Fibroblast of skin of back (primary cell): ENCODE measurements at places on chromosomes 3 and 15.

GRCh38 chr15:60708684-60709083, 229.7 kb upstream of the ICE2 start:
- DNase-seq: peak; percentile 39

DNA sequence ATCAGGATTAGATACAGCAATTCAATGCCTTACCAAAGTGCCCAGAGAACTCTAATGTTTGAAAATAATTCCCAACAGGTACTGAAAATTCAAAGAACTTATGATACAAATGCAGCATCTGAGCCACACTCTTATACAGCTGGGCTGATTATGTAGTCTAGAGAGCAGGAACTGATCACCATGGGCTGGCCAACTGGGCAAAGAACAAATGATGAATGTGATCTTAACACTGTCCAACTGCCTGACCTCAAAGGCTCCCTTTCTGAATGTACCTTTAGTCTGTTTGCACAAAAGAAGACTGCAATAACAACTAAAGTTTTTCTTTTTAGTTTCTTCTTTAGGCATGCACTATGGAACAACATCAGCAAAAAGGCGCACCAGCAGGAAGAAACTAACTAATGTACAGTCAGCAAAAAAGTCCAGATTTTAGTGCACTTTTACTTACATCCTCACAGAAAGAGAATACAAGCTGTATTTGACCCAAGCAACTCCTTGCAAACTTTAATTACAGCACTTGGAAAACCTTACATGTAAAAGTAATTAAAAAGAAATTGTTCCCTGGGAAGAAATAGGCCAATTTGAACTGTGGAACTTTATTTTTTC, 1095.1 kb downstream of the IGSF11 start:
- DNase-seq: no peak

DNA sequence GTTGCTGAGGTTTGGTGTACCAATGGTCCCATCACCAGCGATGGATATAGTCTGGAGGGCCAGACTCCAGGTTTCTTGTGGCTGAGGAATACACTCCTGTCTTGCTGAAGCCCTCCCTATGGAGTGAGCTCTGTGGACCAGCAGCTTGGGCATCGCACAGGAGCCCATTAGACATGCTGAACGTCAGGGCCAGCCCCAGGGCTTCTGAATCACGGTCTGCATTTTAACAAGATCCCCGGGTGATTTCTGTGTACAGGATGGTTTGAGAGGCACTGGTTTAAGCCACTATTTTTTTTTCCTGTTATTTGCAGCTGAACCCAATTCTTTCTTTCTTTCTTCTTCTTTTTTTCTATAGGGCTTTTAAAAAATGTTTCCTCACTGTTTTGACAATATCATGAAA, 69.5 kb upstream of the XCR1 start:
- DNase-seq: no peak

- DNase-seq: peak; percentile 54
These were observed 101.9 kb upstream of the ROBO1 start for GRCh38 chr3:79869461-79870312.

DNA sequence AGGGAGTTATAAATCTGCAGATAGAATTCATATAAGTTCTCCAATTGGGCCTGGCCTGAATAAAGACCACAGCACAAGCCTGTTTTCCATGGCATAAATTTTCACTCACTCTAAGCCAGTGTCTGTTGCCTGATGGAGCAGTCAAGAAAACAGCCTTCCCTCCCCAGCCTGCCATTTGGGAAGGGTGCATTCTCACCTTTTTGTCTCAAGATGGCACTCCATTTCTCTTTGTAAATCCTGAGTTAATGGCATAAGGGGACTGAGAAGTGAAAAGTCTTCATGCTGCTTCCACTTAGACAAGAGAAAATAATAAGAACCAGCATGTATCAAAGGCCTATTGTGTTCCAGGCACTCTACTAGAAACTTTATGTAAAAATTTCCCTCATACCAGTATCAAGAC, 115.6 kb upstream of the MANF start:
- peak; percentile 24 for DNase-seq

DNA sequence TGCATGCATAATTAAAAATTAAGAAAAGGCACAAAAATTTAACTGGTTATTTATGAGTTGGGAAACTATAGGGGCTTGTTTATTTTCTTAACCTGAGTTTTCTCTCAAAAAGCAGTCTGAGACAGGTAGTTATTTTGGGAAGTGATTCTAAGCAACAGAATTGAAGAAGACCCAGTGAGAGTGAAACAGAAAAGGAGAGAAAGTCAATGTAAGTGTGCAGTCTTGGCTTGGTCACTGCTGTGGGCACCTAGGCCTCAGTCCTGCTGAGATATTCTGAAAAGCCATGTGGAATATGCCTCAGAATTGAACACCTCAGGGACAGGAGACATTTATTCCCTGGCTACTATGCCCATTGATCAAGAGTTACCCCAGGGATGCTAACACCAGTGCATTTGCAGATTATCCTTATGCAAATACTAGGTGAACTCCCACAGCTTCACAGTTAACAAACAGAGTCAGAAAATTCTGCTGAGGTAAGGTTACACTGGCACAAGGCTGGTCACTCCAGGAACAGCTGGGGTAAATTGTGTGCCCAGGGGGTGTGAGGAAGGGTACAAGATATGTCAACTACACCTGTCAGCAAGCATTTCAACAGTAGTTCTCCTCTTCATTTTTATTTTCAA, 222.7 kb downstream of the EFHB start:
- no peak for DNase-seq

DNA sequence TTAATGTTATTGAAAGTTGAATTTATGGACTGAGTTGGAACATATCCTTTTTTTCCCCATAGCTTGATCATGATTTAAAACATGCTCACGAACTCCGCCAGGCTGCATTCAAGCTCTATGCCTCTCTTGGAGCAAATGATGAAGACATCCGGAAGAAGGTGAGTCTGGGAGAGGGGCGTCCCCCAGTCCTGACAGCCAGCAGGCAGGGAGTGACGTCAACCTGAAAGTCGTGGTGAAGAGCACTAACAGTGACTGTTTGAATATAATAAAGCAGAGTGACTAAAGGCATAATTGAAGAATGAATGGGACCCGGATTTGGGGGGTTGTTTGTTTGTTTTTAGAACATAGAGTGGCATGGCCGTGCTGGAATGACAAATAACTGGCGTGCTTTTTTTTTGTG, 57.9 kb downstream of the ARMC8 start:
- DNase-seq: no peak

- DNase-seq: no peak
These were observed 880 bp upstream of the ARMC8 start for GRCh38 chr3:138186221-138186620.

GRCh38 chr3:164879201-164879600, 199.1 kb downstream of the SI start:
- no peak for DNase-seq
